ENCODE measurements at places on chromosomes 7 and 10.

GRCh38 chr10:131810805-131811629 lies 89.8 kb upstream of the PPP2R2D start:
- DNase-seq = no peak

GRCh38 chr7:106384373-106384772 lies 99.6 kb upstream of the NAMPT start:
- DNase-seq = peak; percentile 10

GRCh38 chr7:20578257-20578771 lies 37.2 kb upstream of the ABCB5 start:
- DNase-seq = no peak

GRCh38 chr10:80924063-80924952 lies 386.6 kb downstream of the SH2D4B start:
- peak; percentile 8 for DNase-seq

GRCh38 chr10:110343947-110344346 lies 39.2 kb upstream of the SMNDC1 start:
- DNase-seq = no peak

- peak; percentile 70 for DNase-seq
Measured at GRCh38 chr7:6218329-6218728, 54.1 kb downstream of the CYTH3 start.

DNA sequence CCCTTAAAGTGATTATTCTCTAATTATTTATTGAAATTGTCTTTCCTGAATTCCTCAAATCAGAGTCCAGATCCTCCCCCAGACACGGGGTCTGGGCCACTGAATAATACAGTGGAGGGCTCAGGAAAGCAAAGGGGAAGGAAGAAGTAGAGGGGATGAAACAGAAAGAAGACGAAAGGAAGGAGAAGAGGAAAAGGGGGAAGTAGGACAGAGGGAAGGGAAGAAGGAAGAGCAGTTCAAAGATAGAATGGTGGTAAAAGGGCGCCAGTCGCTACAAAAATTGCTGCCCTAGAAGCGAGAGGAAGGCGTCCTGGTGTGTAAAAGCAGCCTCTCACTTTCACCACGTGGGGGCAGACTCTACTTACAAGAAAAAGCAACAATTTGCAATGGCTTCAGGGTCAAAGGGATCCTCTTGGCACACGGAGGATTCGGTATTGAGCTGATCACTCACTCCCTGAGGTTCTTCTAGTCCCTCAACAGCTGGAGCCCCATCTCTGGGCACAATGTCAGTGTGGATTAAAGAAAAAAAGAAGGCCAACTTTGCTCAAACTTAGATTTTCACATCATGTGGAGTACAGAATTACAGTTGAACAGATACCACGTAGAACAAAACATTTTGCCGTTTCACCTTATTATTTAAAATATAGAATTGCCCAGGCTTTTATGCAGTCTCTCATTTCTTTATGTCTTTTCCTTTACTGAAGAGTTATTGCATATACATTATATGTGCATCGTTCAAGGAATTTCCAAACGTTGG lies 31.4 kb upstream of the NPVF start:
- peak; percentile 71 for DNase-seq

GRCh38 chr7:84783141-84783778 lies 403.6 kb downstream of the SEMA3D start:
- peak; percentile 68 for DNase-seq

DNA sequence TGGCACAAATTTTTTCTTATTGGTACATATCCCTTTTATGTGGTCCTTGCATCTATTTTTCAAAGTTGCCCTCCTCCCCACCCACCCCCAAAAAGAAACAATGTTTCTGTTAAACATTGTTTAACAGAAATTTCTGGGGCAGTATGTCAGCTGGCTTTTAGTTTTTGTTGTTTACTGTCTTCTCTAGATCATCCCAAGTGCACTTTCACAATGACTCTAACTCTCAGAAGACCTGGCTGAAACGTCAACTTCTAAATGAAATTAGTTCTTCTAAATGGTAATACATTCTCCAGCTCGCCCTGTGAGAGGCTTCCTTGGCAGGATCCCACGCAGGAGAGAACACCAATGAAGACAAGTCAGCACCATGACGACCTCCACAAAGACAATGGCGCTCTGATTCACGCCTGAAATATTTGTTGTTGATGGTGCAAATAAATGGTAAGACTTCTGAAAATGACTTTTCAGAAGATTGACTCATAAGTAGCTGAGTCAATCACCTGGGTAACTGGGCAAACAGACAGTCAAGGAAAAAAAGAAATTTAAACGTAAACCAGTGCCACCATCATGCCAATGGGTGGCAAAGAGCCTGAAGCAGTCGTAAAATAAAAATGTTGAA lies 293.7 kb downstream of the FZD1 start:
- no peak for DNase-seq

DNA sequence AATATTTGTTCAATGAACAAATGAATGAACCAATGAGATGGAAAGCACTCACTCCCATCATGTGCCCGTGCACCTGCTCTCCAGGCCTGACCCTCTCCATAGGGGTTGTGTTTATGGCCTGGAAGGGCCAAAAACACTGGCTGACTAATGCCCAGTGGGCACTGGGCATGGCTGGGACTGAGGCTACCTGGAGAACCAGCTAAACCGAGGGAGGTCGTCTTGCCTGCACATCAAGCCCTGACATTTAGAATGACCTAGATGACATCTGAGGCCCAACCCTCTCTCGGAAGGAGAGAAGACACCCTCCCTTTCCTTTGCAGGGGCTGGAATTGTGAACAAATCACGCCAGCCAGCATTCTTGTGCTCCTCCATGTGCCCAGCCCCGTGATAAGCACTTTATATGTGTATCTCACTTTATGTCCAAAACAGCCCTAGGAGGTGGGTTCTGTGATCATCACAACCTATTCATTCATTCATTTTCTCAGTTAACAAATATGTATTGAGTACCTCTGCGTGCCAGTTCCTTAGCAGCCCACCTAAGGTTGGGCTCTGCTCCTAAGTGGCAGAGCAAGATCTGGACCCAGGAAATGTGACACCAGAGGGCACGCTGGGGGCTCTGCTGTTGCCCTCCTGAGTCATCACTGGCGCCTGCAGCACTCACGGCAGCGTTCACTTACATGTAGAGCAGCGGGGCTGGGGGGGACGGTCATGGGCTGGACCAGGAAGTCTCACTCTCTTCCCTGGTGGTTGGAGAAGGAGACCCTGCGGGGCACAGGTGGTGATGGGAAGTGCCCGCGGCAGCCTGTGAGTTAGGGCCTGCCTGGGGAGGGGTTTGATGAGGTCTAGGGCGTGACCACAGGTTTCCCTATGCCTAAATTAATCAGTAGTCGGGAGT lies 52.0 kb downstream of the TSPAN15 start:
- DNase-seq = no peak

DNA sequence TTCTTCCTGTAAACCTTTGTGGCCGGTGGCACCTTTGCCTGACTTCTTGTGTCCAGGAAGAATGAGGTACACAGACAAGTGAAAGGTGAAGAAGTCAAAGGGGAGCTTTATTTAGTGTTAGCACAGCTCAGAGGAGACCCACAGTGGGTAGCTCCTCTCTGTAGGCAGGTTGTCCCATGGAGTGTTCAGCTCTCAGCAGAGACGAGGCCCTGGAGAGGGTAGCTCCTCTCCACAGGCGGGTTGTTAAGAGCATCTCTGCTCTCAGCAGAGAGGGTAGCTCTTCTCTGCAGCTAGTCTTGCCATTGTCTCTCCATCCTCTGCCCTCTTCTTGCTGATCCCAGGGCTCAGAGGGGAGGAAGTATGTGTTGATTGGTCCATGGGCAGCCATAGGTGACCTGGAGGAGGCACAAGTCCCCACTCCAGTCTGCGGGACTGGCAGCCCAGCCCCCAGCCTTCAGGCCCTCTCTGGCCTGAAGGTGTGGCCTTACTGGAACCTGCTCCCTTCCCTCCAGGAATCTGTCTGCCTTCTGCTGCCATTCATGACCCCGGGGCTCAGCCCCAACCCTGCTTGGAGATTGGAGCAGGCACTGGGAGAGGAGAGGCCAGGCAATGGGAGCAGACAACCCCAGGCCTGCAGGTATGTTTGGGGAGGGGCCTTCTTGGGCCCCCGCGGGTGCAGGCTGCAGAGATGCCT lies 24.5 kb downstream of the HHEX start:
- no peak for DNase-seq

GRCh38 chr10:18472977-18473376 lies 178.4 kb downstream of the NSUN6 start:
- peak; percentile 4 for DNase-seq

- DNase-seq = no peak
Measured at GRCh38 chr10:49616421-49617101, 2.7 kb downstream of the CHAT start.

GRCh38 chr7:45102785-45103712 lies 8.4 kb downstream of the TBRG4 start:
- no peak for DNase-seq

GRCh38 chr7:24200407-24200966 lies 83.5 kb upstream of the NPY start:
- no peak for DNase-seq

GRCh38 chr10:91006752-91007346 lies 86.0 kb upstream of the ANKRD1 start:
- peak; percentile 56 for DNase-seq

DNA sequence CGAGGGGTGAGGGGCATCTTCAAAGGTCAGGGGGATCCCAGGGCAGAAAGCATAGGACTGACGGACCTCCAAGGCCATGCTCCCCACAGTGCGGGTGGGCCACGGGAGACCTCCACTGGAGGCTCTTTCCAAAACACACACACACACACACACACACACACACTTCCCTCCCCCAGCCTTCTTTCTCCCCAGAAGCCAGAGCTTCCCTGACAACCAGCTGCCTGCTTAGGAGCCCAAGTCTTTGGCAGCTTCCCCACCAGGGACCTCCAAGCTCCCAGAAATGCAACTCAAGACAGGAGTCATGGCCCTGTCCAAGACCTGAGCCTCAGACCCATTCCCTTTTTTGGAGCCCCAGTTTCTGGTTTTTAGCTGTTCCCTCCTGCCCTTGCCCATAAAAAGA lies 710 bp upstream of the C10orf105 start:
- no peak for DNase-seq

GRCh38 chr7:70699271-70699670 lies 432.7 kb upstream of the GALNT17 start:
- no peak for DNase-seq

- DNase-seq = no peak
Measured at GRCh38 chr10:132199268-132199853, 12.6 kb downstream of the DPYSL4 start.

- DNase-seq = no peak
Measured at GRCh38 chr7:29237489-29237888, 42.9 kb downstream of the CHN2 start.

GRCh38 chr7:121529003-121529402 lies 132.9 kb upstream of the FAM3C start:
- DNase-seq = no peak

GRCh38 chr10:22252801-22253579 lies 35.2 kb upstream of the EBLN1 start:
- DNase-seq = no peak

GRCh38 chr7:129343099-129343700 lies 91.0 kb upstream of the STRIP2 start:
- DNase-seq = peak; percentile 39

GRCh38 chr7:95517458-95517857 lies 31.7 kb downstream of the ASB4 start:
- DNase-seq = no peak

DNA sequence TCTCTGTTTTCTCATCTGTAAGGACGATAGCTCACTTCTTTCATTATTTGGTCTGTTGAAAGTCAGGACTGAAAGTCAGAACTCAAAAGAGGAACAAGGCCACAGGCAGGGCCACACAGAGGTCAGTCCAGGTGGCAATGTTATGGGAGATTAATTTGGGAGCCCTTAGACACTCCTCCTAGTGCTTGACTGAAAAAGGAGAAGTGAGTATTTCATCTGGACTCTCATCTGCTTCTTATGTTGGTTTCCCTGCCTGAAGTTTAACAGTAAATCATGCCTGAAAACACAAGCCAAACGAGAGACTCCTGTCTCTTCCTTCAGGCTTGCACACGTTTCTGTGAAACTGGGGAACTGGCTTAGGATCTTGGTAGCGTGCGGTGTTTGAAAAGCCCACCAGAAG lies 248.5 kb downstream of the BUB3 start:
- DNase-seq = peak; percentile 100

- no peak for DNase-seq
Measured at GRCh38 chr10:120997313-120997712, 146.2 kb downstream of the WDR11 start.

GRCh38 chr10:71613261-71613777 lies 106.3 kb downstream of the C10orf105 start:
- no peak for DNase-seq

GRCh38 chr7:141956084-141956483 lies 9.3 kb upstream of the CLEC5A start:
- DNase-seq = peak; percentile 94

DNA sequence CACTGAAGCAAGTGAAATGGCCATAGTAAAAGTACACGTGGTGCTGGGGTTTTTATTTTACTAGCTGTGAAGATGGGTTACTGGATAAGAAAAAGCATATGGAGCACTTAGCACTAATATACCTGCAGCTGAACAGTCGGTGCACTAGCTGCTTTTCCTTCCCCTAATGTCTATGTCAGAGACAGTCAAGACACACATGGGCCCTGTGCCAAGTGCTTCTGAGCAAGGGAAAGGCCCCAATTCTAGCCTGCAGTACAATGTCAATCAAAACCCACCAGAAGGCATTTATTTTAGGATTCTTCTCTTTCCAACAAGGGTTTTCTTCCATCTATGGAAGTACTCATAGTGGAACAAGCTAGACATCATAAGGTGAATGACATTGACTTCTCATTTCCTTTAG lies 716.7 kb downstream of the CCSER2 start:
- DNase-seq = no peak

DNA sequence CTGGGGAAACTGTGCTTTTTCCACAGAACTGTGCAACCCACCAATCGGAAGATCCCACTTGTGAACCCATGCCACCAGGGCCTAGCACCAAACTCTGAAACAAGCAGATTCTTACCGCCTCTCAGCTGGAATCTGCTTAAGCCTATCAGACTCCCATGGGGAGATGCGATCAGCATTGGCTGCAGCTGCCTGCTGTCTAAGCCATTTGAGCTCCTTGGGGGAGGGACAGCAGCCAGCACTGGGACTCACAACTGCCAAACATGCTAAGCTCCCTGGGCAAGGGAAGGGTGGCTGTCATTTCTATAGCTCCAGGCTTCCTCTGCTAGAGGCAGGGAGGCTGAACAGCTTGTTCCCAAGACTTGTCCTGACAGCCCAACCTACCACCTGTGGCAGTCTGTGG lies 283.8 kb downstream of the CDK14 start:
- no peak for DNase-seq

DNA sequence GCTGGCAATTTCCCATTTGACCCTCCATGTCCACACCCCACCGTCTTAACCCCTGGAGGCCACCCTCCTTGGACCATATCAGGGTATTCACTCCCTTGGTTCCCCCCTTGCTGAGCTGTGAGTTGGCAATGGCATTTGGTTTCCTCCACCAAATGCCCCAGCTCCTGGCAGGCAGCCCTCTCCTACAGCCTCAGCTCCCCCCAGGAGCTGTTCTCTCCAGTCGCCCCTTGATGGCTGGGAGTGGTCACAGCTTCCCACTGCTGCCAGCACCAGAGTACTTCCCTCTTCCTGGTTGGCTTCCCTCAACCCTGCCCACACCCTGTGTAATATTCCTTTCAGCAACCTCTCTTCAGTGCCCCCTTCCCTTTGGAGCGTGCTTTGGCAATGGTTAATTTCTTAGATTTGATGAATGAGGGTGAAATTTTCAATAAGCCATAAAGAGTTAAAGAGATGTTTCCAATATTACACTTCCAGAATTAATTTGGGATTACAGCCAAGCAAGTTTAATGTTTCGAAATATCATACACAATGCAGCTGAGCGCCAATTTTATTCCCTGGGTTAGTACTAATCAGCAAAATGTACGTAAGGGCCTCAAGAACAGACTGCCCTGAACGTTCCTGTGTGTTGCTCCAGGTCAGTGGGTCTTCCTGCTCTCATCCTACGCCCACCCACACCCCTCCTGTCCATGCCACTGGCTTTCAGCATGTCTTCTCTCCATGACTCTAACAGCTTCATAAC lies 207.1 kb upstream of the NFE2L3 start:
- DNase-seq = no peak

All from MV-4-11 (cell line).